ENCODE measurements at places on chromosomes 3 and 15.

DNA sequence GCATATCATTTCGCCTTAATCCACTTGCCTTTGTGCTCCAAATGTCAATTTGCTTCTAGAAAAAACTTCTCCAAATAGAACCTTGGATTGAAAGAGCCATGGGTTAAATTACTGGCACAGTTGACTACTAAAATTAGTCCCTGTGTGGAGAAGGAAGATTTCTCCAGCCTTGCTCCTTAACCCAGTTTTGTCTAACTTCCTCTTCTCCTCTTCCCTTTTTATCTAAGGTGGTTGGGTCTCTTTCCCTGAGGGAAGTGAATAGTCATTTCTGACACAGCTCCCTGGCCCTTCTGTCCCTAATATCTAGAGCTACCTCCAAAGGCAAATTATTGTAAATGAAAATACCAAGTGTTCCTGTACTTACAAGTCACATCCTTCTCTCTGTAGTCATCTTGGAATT, 527.9 kb upstream of the TBL1XR1 start:
- no peak for DNase-seq

DNA sequence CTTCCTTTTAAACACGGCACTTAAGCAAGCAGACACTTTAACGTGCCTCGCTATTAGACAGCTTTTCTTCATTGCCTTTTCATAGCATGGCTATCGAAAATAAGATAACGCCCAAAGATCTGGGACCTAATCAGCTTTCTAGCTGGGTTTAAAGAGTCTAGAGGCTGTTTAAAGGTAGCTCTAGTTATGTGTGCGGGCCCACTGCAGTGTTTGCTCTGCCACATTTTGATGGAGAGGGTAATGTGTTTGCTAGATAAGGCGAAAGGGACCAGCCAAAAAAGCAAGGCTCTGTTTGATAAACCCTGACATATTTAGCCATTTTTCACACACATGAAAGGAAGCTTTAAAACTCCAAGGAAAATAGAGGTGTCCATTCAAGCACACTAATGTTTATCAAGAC, 91.6 kb downstream of the NR2F2 start:
- no peak for DNase-seq

- peak; percentile 87 for DNase-seq
These were observed 2.5 kb downstream of the KLF13 start for GRCh38 chr15:31328969-31329639.

DNA sequence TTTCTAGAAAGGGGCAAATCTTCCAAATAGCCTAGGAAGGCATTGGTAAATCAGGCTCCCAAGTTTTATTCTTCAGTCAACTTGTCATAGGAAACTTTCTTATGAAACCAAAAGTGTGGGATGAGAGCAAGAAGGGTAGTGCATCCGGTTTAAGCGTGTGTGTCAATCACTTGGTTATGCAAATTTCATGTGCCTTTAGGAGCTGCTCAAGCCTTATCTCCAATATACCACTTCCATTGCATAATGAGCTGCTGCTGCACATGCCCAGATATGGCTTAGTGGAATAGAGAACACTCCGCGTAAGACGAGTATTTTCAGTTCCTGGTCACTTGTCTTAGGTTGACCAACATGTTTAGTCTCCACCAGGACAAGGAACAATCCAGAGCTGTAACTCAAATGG, 242.1 kb downstream of the CBLB start:
- no peak for DNase-seq

GRCh38 chr15:80989081-80989517, 520 bp downstream of the MESD start:
- DNase-seq = no peak

GRCh38 chr15:34360298-34360697, 6.7 kb downstream of the LPCAT4 start:
- DNase-seq = no peak

DNA sequence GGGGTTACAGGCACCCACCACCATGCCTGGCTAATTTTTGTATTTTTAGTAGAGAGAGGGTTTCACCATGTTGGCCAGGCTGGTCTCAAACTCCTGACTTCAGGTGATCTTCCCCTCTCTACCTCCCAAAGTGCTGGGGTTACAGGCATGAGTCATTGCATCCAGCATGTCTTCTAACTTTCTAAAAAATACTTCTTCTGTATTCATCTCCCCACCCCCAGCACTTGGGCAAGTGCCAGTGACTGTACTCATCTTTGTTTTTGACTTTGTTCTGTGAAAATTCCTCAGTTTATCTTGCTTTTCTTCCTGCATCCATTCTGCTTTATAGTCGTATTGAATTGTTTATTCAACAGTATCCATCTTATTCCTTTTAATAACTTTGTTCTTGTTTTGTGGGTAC, 47.6 kb downstream of the ARIH1 start:
- DNase-seq = no peak

- peak; percentile 77 for DNase-seq
These were observed 5.2 kb upstream of the FURIN start for GRCh38 chr15:90862964-90863778.

DNA sequence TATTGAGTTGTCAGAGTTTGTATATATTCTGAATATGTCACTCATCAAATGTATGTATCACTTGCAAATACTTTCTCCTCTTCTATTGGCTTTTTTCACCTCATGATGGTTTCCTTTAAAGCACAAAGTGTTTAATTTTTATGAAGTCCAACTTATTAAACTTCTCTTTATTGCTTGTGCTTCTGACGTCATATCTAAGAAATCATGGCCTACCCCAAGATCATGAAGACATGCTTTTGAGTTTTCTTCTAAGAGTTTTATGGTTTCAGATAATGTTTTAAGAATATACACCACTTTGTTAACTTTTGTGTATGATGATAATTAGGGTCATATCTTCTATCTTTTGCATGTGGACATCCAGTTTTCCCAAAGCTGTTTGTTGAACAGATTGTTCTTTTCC, 417.2 kb upstream of the ATP10A start:
- no peak for DNase-seq

DNA sequence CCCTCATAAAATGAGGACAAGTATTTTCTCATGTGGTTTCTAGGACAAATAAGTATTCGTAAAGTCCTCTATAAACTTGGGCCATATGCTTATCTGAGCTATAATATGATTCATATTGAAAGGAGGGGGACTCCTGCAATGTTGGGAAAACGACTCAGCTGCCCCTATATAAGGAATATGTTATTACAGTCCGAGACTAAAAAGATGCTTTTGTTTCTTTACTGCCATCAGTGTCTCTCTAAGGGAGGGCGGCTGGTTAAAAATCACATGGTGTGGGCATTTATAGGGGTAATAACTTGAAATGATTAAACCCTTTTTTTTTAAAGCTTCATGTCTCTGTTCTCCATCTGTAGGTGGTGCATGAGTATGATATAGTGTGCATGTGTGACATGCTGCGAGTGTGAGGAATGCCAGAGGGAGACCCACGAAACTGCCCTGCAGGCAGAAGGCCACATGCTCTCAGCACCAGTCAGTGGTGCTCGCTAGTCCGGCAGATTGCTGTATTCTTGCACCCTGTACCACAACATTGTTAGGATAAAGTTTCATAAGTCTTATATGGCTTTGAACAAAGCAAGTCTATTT, 256.0 kb upstream of the CTDSPL start:
- DNase-seq = no peak

GRCh38 chr15:57227166-57227565, 149.1 kb upstream of the CGNL1 start:
- DNase-seq = no peak

DNA sequence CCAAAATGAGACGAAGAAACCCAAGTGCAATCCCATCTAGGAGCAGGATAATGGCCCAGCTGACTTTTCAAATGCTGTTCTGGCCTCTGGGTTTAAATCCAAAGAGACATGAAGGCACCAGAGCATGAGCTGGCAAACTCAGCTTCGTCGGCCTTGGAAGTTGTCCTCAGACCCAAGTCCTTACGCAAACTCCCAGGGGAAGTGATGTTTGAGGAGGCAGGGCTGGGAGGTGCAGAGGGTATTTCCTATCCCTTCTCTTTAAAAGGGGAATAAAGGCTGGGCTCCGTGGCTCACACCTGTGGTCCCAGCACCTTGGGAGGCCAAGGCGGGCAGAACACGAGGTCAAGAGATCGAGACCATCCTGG, 68.9 kb upstream of the HERC1 start:
- DNase-seq = no peak

DNA sequence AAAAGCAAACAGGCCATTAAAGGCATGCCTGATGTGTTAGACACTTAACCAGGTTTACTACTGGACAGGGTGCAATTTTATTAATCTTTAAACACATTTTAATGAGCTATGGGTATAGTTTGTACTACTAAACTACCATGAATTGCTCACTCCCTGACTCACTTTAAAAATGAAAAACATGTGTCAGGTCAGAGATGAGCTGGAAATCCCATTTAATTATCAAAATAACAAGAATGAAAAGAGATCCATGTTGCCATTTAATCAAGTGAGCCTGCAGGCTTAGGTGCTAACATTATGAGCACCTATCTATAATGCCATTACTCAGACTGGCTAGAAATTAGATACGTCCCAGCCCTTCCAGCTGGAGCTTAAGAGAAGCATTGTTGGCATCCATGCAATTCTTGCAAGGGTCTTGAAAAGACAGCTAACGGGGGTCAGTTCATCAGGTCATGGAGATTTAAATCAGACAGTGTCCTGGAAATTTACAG, 224.4 kb downstream of the THRB start:
- DNase-seq = no peak

GRCh38 chr15:40471808-40472150, 995 bp downstream of the CHST14 start:
- DNase-seq = peak; percentile 70

DNA sequence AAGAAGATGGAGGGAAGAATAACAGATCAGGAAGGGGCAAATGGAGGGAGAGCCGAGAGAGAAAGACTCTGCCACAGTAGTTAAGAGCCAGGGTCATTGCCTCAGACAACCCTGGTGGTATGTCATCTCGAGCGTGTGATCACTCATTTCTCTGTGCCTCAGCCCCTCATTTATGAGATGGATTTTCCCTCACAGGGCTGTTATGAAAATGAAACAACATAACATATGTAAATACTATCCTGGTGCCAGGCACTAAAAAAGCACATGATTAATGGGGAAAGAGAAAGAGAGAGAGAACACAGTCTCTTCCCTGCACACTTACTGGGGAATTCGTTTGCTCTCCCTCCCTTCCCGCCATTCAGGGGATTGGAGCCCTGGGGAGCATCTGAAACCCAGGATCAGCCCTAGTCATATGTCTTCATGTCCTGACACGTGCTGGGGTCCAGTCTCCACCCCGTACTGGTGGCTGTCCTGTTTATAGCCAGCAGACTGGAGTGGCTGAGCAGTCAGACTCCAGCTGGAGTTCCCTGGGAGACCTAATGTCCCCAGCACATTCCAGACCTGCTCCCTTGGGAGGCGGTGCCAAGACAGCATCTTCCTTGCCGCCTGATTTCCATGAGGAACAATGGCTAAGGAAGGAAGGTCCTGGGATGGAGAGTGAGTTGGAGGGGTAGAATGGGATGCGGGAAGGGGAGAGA, 14.7 kb upstream of the AMOTL2 start:
- DNase-seq = no peak

GRCh38 chr15:27936164-27936563, 163.0 kb downstream of the OCA2 start:
- no peak for DNase-seq

GRCh38 chr3:190321789-190322603, at the start of gene CLDN1:
Gene CLDN1, minus strand, starts transcription at chr3:190322446. Its CDS starts 240 bp downstream, at chr3:190322206.
- DNase-seq = peak; percentile 92

DNA sequence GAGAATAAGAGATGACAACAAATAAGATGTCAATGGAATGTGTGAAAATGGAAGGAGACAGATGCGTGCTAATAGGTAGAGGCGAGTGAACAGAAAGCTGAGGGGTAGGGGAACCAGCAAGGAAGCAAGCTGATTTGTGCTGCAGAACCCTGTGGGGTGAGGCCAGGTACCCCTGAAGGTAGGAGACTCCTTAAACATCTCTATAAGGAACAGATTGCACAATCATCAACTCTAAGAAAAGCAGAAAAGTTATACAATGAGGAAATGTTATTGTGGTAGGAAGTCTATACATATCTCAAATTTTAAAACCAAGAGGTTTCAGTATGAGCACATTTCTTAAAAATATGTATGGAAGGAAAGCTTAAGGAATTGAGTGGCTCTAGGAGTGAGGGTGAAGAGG, 315.0 kb upstream of the TPM1 start:
- no peak for DNase-seq

GRCh38 chr3:191005790-191006189, 143.3 kb upstream of the GMNC start:
- no peak for DNase-seq

DNA sequence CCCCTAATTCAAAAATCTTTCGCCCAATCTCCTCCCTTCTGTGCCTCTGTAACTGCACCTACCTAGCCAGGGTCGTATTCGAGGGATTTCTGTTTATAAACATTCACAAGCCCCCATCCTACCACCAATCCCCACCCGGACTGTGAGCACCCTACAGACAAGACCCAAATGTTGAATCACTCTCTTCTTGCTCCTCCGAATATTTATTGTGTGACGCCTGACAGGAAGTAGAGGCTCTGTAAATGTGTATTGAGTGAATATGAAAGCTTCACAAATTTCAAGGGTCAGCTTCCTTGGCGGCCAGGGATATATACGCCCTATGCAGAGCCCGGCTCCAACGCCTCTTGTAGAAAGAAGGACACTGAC, 1.6 kb downstream of the BDH1 start:
- DNase-seq = no peak

GRCh38 chr15:29887721-29888120, 65.5 kb upstream of the TJP1 start:
- no peak for DNase-seq

DNA sequence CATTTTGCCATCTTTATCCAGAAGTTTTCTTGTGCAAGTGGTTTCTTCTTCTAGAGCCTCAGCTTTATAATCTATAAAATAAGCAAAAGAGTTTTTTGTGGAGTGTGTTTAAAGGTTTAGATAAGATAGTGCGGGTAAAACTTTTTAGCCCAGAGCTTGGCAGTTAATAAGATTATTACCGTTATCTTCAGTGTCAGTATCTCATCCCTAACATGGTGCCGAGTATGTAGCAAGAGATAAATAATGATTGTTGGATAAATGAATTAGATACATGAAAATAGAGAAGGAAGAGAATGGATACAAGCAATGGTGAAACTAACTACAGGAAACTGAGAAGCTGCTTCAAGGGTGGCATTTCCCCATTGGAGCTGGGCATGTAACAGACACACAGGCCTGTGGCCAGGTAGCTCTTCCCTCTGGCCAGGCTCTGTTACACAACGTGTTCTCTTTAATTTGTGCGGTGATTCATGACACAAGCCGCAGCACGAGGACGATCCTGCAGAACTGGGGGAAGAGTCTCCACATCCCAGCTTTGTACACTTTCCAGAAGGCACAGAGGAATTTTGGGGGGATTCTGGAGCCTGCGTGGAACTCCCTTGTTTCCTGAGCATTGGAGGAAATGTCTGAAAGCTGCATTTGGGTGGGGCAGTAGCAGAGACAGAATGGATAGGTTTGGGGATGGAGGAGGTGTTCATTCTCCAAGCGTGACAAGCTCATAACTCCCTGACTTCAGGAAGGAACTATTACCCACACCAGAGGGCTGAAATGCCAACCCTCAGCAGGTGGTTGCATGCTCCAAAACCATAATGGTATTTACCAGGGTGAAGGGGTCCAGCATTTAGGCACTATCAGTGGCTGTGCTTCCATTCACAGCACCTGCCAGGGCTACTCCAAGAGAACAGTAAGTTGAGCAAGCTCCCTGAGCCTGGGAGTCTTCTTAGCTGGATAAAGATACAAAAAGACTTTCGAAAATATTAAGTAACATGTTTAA, 14.2 kb upstream of the ST6GAL1 start:
- DNase-seq = no peak

All from upper lobe of right lung (tissue), 1 donor.